ENCODE measurements at places on chromosomes 6 and 20.

GRCh38 chr20:3454831-3455230 is 16.0 kb upstream of the ATRN start:
- no peak for DNase-seq

DNA sequence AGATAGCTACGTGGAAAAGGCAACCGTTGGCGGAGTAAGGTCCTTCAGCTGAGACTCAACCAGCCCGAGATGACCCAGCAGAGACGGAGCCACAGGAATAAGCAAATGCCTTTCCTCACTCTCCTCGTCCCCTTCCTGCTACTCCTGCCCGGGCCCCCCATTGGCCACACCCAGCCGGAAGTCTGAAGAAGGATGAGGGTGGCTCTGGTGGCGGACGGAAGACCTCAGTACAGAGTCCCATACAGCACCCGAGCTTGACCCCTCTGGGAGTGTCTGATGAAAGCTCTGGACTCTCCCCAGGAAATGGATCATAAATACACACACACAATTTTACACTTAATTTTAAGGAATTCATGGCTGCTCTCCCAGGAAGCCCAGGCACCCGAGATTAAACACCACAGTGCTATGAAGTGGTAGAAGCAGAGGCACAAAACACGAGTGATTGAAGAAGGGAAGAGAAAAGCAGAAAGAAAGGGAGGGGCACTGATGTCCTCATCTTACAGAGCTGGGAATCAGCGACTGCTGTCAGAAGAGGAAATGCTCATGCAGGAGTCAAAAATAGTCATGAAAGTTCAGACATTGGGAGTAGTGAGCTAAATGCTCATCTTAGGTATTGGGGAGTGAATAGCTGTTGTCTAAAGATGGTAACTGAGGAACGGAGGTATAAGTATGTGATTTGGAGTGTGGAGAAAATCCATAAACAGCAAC is 125.6 kb downstream of the BANF2 start:
- no peak for DNase-seq

DNA sequence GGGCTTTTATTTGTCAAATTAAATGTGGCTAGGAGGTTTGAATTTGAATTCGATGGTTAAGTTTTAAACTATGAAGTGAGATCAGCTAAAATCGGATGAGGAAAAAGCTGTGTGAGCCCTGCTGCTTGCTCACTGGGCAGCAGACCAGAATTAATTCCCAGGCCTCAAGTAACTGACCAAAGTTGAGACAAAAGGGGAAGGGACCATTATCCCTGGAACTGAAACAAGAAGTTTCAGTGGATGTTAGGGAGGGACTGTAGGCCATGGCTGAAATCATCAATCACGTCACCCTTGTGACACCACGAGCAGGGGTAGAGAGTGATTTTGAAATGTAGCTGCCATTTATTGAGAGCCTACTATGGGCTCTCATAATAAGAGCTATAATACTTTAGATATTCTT is 7.0 kb upstream of the PRSS35 start:
- DNase-seq: no peak

- DNase-seq: no peak
Measured at GRCh38 chr20:33790566-33790965, 20.6 kb upstream of the CHMP4B start.

DNA sequence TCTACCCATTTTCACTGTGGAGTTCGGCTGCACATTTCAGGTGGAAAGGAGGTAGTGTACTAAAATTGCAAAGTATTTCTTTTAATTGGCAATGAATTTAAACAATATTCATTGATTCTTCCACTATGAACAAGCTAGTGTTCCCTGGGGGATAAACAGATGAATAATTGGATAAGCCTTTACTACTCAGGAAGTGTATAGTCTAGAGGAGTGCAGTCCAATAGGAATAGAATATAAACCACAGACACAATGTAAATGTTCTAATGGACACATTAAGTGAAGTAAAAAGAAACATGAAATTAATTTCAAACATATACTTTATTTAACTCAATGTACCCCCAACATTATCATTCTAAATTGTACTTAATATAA is 28.7 kb downstream of the SGK1 start:
- DNase-seq: no peak

GRCh38 chr6:157481865-157482249 is 100.9 kb downstream of the ZDHHC14 start:
- no peak for DNase-seq

DNA sequence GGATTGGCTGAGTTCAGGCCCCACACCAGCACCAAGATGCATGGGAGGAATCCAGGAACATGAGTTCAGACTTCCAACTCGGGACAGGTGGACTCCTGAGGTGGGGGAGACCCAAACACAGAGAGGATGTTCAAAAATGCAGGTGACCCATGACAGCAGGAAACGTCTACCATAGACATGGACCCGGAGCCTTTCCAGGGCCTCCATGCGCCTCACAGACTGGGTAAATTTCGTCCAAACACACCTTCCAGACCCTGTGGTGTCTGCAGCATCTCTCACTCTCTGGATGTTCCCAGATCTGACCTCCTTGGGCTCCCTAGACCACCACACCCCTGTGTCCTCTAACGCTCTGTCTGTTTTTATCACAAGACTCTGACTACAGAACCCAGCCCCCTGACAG is 87.7 kb downstream of the PXDC1 start:
- DNase-seq: no peak

DNA sequence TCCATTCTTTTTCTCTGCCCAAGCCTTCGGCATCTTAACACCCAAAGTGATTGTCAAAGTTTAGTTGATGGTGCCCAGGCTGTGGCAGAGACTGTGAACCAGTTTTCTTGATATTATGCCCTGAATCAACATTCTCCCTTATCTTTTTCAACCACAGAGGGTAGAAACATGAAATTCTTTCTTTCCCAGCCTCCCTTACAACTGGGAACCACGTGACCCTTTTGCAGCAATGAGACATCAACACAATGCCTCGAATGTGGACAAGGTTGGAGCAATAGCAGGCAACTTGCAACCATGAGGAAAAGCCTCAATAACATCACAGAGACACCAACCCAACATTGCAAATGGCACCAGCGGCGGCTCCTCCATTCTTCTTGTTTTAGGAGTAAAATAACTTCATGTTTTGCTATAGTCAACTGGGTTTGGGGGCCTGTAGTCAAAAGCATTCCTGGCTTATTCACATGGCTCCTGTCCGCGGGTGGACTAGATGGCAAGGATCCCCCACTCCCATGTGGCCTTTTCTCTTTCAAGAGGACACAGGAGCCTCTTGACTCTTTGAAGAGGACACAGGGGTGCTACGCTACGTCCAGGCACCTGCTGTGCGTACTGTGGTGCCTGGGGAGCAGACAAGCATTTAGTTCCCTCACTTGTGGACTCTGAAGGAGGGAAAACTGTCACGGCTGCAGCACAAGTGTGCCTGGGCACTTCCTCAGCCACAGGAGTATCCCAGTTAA is 90.5 kb downstream of the NOL4L start:
- DNase-seq: no peak

DNA sequence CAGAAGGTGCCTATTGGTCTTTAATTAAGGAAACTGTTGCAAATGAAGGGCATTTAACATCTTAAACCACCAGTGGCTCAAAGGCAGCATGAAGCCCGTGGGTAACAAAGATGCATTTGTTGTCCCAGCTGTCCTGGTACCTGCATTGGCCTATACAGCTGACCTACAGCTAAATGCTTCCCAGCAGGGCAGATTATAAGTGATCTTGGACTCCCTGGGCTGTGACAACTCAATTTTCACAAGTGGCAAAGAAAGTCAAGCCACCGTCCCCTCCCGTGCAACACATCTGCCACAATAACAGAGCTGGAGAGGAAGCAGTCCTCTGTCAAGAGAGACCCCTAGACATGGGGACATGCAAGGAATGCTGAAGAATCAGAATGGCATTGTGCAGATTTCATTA is 31.5 kb upstream of the EDN3 start:
- DNase-seq: no peak

GRCh38 chr6:69349771-69350170 is 447.0 kb downstream of the LMBRD1 start:
- DNase-seq: no peak

- no peak for DNase-seq
Measured at GRCh38 chr6:4336778-4337442, 201.5 kb upstream of the ECI2 start.

GRCh38 chr20:32285082-32285620 is 7.7 kb downstream of the KIF3B start:
- DNase-seq: no peak

- no peak for DNase-seq
Measured at GRCh38 chr6:110310861-110311446, 47.2 kb downstream of the METTL24 start.

DNA sequence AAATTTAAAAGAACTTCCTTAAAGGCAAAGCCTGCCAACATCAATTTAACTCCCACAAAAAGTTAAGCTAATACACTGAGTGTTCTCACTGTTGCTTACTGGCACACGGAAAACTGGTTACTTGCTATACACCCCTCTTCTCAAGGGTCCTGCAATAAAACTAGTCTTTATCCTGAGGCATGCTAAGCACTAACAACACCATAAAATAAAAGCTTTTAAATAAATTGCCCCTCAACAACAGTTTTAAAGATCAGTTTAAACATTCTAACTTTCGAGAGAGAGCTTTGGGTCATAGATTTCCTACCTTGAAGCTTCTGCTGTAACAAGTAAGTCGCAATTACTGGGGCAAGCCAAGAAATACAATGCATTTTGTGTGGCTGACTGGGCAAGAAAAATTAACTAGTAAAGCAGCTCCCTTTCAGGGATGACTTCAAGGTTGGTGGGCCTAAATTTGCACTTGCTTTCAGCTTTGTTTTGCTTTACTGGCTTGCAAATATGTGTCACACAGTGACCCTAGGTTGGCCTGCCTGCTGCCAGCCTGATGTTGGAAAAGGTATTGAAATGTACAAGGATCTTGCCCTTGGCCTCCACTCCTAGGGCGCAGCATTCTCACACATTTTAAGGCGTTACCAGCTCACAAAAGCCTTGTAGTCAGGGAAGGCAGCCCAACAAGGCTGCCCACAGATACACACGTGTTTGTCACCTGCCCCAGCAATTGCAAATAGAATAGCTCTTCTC is 4.0 kb upstream of the HEY2 start:
- DNase-seq: no peak

DNA sequence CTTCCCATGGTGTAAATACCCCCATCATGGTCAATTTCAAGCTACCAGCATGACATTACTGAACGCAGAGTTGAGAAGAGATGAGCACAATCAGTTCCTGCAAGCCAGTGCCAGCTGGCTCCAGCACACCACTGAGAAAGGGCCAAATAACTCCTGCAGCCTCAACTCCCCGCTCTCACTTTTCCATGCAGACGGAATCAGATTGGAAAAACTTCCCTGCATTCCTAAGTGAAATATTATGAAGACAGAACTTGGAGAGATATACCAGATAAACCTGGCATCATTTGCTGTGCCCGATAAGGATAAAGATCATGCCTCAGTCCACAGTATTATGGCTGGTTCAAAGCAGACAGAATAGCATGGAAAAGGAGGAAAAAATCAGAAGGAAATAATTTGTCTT is 56.7 kb downstream of the FILIP1 start:
- DNase-seq: no peak

GRCh38 chr6:11164717-11165646 is 53.5 kb upstream of the ERVFRD-1 start:
- no peak for DNase-seq

- DNase-seq: no peak
Measured at GRCh38 chr20:17884307-17885003, 84.1 kb downstream of the SNX5 start.

GRCh38 chr20:11350126-11351005 is 567.3 kb upstream of the BTBD3 start:
- no peak for DNase-seq

DNA sequence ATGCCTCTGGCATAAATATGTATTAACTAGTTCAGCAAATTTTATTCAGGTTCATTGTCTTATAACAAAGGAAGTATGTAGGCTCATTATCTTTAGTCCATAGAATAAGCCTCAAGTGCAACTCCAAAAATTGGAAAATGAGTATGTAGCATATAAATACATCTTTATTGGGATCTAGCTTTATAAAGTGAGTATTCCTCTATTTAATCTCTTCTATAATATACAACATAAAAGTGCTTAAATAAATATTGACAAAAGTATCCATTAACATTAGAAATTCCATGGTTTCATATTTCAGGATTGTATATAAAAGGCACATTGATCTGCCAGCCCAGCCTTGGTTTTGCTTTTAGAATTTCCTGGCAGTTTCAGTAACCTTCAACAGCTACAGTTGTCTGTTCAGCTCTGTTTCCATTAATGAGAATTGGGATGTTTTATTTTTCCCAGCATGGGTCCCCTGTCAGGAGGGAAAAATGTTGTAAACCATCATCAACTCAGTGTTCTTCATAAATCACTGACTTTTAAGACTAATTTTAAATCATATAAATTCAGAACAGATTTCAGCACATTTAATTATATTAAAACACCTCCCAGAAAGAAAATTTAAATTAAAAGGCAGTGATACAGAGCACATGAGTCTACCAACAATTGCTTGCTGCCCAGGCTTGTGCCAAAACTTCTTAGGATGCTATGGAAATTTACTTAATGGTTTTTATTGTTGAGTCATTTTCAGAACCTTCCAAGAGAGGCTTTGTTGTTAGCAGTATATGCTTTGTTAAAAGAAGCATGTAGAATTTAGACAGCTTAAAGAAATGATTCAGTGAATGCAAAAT is 119.7 kb downstream of the ADGRG6 start:
- DNase-seq: no peak

- DNase-seq: peak; percentile 34
Measured at GRCh38 chr6:95087394-95088097, 489.8 kb upstream of the MANEA start.

GRCh38 chr6:5506597-5506996 is 245.3 kb downstream of the FARS2 start:
- DNase-seq: no peak

GRCh38 chr20:46112430-46113112 is 5.5 kb upstream of the CD40 start:
- DNase-seq: peak; percentile 56

GRCh38 chr20:62172666-62173065 is 10.2 kb upstream of the MTG2 start:
- no peak for DNase-seq

- no peak for DNase-seq
Measured at GRCh38 chr6:156175433-156175832, 601.7 kb upstream of the ARID1B start.

- peak; percentile 30 for DNase-seq
Measured at GRCh38 chr6:53795702-53796450, 1.1 kb downstream of the LRRC1 start.

GRCh38 chr6:15405129-15406068 is 159.5 kb downstream of the JARID2 start:
- DNase-seq: no peak

DNA sequence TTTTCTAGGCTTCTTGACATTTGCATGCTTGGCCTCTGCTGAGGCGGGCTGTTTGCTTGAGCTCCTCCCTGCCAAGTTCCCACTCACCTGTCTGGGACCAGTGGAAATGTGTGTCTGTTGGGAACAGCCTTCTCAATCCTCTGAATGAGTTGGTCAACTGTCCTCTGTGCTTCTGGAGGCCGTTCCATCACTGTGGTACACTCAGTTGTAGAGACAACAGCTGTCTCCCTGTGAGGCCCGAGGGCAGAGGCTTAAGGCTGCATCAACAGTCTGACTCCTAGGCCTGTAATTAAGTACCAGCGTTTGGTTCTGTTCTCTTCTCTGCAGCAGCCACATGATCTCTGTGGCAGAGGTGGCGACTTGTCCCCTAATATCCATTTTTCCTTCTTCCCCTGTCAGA is 110.9 kb downstream of the CDC5L start:
- no peak for DNase-seq
